Amniotic stem cell (primary cell): ENCODE measurements at places on chromosomes 3 and 15.

DNA sequence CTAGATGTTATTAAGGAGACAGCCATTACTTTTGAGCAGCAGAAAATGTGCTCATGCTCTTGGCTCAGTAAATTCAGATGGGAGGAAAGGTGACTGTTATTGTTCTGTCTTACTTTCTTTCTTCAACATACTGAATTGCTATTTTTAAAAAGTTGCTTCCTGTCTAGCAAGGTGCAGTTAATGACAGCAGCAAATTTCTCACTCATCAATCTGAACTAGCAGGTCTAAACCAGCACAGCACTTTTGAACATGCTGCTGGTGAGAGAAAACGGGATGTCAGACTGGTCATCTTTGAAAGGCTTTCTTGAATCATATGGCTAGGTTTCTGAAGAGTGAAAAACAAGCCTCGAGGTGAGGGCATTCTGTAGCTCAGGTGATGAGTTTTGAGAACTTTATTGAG is 384.7 kb downstream of the MFSD1 start:
- no peak for DNase-seq

DNA sequence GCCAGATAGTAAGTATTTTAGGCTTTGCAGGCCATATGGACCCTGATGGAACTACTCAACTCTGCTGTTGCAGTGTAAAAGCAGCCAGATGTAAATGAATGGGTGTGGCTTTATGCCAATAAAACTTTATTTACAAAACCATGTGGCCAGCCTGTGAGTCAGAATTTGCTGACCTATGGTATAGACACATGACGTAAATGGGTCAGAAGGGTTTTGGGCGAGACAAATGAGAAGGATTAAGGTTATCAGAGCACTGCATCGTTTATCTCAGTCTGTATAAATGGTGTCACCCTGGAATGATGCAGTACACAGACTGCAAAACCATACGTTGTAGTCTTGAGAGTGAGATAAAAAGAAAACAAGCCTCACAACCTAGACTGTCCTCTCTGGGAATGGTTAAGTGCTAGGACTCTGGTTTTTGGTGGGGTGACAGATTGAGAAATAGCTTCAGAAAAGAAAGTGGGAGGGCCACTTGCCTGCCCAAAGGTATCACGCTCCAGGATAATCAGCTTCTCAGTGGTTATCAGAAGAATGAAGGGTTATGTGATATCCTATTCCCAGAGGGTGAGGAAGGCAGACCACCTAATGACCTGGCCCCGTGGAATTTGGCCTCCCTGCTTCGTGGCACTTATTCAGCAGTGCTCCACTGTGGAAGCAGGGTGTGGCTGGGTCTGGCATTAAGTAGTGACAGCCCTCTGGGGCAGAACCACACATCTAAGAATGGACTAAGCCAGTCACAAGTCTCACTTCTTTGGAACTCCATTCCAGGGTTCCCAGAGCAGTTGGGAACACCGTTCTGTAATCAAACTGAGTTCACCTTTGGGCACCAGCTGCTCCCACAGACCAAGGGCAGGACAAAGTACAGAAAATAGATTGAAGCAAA is 46.1 kb downstream of the ABHD5 start:
- DNase-seq: no peak

DNA sequence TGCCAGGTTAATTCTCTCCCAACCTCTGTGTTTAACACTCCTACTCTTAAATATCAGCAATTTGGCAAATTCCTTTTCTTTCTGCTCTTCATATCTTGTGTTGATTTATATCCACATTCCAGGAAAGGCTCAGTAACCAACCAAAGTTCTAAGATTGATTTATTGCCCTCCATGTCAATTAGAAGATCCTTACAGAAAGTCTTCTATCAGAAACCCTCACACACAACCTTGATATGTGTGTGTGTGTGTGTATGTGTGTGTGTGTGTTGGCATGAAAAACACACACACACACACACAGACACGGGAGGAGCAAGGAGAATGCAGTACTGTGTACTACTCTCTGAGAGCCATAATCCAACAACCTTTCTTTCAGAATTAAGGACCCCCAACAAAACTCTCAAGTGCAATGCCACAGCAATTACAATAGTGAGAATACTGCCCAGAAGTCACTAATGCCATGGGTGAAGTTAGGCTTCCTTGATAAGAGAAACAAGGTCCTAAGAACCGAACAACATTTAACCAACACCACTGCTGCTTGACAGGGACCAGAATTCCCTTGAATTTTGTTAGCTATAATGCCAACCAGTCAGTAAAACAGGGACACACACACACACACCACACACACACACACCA is 1.1 kb downstream of the LSAMP start:
- DNase-seq: no peak

- no peak for DNase-seq
Measured at GRCh38 chr15:89740137-89740536, 10.9 kb downstream of the MESP1 start.

DNA sequence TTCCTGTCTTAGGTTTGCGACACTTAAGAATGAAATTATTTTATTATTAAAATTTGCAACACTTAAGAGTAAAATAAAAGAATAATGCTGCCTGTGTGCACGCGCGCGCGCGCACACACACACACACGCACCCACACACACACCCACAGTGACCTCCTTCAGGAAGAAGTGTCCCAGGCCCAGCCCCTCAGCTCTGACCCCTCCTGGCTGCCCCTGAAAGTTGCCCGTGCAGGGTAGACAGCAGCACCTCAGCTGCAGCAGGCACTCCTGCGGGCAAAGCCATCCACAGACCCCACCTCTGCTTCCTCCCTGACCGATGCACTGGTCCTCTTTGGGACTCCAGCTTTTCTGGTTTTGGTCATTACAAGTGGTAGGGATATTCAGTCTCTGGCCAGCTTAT is 478.2 kb downstream of the NTRK3 start:
- no peak for DNase-seq

DNA sequence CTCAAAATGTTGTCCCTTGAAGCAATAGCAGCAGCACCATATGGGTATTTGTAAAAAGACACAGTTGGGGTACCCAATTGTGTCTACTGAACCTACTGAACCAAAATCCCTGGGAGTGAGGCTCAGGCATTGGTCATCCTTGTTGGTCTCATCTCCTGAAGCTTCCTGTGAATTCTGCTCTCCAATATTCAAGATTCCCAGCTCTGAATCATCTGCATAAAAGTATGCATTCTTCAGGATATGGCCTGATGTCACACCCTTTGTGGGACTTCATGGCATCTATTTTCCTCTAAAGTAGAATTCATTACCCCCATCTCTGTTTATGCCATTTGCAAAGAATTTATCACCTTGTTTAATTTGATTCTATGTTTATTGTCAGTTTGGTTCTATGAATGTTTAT is 13.3 kb upstream of the PTX3 start:
- no peak for DNase-seq

- no peak for DNase-seq
Measured at GRCh38 chr3:72375237-72376076, 472.8 kb downstream of the SHQ1 start.

- DNase-seq: no peak
Measured at GRCh38 chr3:171949554-171949953, 89.8 kb upstream of the FNDC3B start.
